IPS DF 19.7 (cell line): ENCODE measurements at places on chromosomes 5 and 9.

- DNase-seq, result no peak
Observed at GRCh38 chr9:120925535-120926396, 830 bp downstream of the TRAF1 start.

- DNase-seq, result no peak
Observed at GRCh38 chr5:173035904-173036707, 20.0 kb upstream of the CREBRF start.

DNA sequence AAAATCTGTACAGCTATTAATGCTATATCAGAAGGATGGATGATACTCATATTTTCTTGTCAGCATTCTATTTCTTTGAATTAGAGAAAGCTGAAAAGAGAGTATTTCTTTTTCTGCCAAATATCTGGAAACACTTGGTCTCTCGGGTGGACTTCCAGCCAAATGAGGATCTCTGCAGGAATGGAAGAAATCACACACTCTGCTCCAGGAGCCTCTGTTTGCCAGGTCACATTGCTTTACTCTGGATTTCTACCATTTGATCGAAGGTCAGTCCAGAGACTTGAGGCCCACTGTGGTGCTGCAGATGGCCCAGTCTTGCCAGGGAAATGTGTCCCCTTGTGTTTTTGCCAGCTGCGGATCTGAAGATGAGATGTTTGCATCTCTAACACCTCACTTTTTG, 154.1 kb downstream of the PCSK1 start:
- no peak for DNase-seq

DNA sequence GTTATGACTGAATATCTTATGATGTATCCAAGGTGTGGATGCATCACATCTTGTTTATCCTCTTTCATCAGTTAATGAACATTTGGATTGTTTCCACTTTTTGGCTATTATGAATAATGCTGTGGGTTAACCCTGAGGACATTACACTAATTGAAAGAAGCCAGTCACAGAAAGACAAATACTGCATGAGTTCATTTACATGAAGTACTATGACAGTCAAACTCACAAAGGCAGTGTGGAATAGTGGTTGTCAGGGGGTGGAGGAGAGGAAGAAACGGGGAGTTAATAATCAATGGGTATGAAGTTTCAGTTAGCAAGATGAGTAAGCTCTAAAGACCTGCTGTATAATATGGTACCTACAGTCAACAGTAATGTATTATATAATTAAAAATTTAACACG, 409.4 kb upstream of the CTNND2 start:
- DNase-seq, result no peak

GRCh38 chr9:98701576-98701975, 7.2 kb downstream of the GABBR2 start:
- no peak for DNase-seq

GRCh38 chr9:95870906-95871305, 4.6 kb upstream of the ERCC6L2 start:
- DNase-seq, result no peak

DNA sequence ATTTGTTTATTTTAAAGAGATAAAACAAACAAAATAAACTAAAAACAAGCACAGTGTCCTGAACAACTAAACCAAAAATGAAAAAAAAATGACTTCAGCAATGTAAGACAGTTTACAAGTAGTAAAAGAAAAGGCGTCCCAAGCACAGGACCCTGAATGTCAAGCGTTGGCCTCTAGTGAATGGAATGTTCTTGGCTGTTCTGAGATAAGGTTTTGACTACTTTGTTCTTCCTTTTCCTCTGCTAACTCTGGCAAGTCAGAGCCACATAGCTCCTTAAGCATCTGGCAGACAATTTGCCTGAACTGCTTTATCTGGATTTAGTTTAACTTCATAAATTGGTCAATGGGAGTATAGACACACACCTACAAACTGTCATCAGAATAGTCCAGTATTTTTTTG, 655.2 kb downstream of the ANXA1 start:
- DNase-seq, result no peak

DNA sequence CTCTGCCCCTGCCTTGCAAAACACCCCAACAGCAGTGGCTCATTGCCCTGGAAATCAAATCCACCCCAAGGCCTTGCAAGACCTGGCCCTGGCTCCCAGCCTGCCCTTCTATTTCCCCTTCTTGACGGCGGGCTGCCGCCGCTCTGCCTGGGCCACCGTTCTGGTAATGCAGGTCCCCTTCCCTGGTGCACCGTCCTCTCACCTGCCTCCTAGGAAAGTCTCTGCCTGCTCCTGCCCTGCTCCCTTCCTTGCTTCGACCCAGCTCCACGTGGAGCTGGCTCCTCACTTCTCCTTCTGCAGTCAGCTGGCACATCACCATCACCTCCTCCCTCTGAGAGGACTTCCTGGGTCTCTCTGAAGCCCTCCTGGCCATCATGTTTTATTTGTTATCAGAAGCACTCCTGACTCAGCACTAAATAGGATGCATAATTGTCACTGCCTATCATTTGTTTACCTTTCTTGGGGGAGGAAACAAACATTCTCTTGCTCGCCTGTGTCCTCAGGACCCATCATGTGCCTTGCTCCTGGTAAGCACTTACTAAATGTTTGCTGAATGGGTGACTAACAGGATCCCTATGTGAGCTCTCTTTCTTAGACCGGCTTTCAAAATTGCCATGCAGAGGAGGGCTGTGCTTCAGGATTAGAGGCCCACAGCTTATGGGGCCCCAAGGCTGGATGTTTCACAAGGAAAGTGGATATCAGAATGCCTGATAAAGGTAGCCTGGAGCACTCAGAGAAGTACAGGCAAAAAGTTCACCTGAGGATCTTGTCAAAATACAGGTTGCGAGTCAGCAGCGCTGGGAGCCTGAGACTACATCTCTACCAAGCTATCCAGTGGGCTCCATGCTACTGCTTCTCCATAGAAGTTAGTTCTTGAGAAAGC, 19.6 kb upstream of the C5orf47 start:
- DNase-seq, result no peak
